Stimulated activated CD4-positive, alpha-beta T cell treated with anti-CD3 and anti-CD28 coated beads, Interleukin-4, amount 100 ng/mL, for 4 hours (primary cell): ENCODE measurements at places on chromosomes 12 and 14.

GRCh38 chr12:65055859-65056258 lies 65.2 kb downstream of the WIF1 start:
- no peak for DNase-seq

DNA sequence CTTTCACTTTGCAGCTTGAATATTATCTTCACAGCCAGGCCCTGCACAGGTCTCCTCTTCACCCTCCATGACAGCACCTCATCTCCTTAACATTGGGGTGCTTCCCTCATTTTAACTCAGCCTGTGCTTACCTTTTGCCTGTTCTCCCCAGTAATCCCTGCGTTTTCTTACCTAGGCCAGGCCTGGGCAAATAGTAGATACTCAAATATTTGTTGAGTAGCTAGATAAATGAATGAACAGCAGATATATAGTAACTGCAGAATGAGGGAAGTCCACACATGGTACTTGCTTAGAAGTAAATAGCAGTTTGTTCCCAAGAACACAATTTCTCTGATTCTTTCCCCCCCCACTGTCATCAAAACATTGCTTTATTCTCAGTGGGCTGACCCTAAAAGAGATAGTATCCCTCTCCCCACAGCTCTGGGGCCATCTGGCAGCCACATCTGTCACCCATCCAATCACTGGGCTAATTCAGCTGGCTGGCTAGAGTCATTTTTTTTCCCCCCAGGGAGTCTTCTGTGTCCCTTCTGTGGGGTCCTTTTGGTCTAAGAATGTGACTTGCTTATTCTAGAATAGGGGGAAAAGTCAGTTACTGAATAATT lies 43.2 kb downstream of the APPL2 start:
- no peak for DNase-seq

DNA sequence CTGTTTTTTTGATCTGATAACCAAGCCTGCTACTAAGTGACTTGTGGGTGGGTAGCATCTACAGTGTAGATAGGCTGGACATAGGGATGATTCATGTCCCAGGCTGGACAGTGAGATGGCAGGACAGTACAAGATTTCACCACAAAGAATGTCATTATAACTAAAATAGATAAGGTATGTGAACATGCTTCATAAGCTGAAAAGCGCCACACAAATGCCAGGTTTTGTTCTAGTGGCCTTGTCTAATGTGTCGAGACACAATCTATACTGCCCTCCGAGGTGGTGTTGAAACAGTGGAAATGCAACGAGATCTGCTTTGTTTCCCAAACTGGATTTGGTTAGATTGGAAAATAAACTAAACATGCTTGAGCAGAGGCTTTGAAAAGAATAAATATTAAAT lies 4.4 kb downstream of the LGALS3 start:
- DNase-seq, result no peak

DNA sequence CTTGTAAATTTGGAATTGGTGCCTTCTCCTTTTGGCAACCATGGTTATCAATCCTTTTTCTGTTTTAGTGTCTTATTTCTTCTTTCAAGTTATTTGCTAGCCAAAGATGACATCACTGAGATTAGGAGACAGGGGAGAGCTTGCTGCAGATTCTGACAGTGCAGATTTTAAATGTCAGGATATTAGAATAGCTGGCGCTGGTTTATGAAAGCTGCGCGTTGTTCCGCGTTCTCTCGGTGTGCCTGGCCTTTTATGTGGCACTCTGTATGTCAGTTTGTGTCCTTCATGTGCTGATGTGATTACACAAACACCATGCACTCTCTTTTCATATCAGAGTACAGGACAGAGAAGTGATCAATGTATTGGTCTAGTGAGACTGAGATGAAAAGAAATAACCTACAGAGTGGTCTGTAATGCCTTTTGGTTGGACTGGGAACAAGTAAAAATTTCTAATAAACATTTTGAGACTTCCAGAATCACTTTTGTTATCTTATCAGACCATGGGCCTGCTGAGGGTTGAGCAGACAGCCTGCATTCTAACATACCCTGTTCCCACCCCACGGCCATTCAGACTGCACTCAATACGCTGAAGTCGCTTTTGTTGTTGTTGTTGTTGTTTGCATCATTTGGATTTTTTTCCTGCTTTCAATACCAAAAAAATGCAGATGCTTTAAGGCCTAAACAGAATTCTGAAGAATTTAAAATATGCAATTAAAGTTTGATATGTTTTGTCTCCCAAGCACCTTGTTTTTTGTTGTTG lies 49.7 kb upstream of the TRAF3 start:
- no peak for DNase-seq

DNA sequence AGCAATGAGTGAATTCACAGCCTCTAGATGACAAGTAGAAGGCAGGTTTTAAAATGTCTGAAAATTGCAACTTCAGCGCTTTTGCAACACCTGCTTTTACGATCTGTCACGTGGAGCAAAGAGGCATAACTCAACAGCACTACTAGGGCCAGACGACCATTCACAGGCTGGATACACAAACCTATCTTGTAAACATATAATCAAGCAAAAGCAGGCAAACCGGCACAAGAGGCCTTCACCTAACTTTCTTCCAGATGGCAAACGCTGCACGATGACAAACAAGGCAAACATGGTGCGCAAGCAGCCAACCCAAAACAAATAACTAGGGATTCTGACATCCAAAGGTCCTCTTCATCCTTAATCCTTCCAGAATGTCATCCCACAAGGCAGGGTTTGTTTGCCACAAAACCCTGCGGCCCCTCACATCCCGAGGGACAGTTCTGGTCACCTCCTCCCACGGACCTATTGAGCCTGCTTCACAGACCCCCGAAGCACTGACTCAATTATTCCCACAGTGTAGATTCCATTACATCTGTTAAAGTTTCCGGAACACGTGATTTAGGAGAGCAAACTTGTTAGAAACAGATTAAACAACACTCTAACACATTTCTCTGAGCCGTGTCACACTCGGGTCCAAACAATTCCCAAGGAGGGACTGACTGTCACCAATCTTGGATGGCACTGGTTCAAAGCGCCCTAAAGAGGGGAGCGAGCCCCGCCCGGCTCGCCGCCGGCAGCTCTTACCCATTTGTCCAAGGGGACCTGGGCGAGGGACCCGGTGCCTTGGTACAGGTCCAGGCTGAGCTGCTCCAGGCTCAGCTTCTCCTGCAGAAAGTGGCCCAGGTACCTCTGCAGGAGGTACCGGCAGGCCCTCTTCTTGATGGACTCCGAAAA lies 823 bp downstream of the ATG2B start:
- DNase-seq, result peak; percentile 49

GRCh38 chr14:94827711-94828447 lies 58.0 kb upstream of the GSC start:
- no peak for DNase-seq

- no peak for DNase-seq
These were observed 40.1 kb downstream of the PDZRN4 start for GRCh38 chr12:41228066-41228820.

DNA sequence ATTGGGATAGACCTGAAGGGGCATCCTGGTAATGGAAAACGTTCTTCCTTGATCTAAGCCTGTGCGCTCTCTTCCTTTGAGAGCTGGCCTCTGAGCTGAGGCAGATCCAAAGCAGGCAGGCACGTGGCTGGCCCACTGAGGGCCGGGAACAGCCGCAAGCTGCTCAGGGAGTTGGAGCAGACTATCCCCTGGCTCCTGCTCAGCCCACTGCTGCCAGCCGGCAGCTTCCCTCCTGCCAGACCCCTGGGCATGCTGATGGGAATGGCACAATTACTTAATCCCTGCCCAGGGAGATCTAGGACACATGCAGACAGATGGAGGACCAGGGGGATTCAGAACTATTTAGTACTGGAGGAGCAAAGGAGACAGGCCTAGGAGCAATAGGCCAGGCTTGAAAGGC lies 14.4 kb downstream of the NEUROD4 start:
- DNase-seq, result no peak

DNA sequence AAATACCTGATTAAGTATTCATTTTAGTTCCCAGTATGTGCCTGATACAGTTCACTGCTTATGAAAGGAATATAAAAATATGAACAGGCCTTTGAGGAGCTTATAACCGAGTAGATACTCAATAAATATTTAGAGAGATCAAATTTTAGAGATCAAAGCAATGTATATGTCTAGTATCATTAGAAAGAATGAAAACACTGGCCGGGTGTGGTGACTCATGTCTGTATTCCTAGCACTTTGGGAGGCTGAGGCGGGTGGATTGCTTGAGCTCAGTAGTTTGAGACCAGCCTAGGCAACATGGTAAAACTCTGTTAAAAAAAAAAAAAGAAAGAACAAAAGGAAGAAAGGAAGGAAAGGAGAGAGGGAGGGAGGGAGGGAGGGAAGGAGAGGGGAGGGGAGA lies 113.2 kb upstream of the EEA1 start:
- DNase-seq, result no peak

DNA sequence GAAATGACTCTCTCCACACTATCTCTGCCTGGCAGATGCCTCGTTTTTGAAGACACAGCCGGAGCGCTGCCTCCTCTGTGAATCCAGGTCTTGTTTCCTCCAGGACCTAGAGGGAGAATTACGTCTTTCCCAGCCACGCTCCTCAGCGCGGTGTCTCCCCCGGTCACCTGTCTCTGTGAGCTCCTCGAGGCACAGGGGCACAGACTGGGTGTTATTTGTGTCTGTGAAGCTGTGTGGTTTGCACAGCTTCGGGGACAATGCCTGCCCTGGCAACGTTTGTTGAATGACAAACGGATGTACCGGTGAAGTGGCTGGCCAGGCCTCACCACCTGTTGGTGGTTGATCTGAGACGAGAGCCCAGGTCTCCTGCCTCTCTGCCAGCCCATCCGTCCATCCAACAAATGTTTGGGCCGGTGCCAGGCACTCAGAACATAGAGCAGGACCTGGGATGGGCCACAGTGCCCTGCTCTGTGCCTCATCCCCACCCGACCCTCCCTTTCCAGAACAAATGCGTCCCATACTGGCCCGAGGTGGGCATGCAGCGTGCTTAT lies 6.1 kb downstream of the PTPN6 start:
- DNase-seq, result no peak

GRCh38 chr12:44464180-44464579 lies 411.9 kb downstream of the NELL2 start:
- DNase-seq, result no peak

- no peak for DNase-seq
These were observed 464.6 kb downstream of the PCNX1 start for GRCh38 chr14:71371711-71372396.

DNA sequence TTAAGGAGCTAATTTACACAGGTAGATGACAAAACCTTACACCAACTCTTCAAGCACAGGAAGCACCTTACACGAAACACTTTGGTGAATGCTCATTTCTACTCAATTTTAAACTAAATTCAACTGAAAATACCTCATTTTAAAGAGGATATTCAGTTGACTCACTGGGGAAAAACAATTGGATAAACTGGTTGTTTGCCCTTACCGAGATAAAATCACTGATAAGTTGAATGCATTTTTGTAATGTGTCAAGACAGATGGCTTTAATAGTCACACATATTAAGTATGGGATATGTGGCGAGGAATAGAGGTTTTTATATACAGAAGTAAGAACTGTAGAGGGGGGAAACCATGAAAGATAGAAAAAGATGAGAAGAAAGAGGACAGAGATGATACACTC lies 105.4 kb downstream of the HMGA2 start:
- no peak for DNase-seq

- peak; percentile 43 for DNase-seq
These were observed 42.2 kb upstream of the MANSC4 start for GRCh38 chr12:27822076-27822712.

DNA sequence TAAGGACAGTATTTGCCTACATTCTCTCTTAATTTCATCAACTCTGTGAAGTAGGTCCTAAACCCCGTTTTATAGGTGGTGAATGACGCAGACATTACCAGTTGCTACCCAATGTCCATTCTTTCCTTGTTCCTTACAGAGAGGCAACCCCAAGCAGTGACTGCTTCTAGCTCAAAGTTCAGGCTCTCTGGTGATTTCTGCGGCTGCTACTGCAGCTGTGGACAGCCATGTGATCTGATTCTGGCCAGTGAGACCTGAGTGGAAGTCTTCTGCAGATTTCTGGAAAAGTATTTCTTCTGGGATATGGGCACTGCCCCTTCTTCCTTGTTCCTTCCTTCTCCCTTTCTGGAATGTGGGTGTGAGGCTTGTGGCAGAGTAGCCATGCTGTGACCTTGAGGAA lies 82.9 kb downstream of the ARF6 start:
- DNase-seq, result no peak

DNA sequence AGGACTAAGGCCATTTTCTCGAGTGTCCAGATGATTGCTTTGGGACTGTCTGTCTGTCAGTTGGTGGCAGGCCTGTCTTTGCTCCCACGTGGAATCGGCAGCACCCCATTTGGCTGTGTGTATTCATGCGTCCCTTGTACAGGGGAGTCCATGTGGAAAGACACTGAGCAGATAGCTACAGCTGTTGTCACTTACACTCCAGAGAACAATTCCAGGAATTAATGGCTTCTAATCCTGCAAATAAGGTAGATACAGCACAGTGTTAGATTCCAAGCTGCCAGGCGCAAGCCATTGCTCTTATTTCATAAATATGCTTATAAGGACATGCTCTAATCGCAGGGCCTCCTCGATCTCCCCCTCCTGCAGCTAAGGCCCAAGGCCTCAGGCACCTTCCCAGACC lies 208.8 kb downstream of the VRK1 start:
- no peak for DNase-seq

DNA sequence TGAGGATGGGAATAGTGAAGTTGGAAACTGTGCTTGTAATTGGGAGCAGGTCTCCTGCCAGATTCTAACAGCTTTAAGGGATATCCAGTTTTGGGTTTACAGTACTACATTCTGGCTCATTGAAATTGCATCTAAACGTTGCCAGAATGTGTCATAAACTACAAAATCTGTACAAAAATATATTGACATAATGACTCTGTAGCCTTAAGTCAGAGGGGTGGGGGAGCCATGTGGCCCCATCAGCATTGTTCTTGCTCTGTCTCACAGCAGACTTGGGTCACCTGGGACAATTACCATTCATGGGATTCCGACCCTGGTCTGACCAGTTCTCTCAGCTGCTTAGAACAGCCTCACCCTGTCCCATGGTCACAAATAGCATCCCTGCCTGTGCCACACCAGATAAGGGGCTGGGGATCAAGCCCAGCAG lies 43.3 kb upstream of the MED13L start:
- DNase-seq, result no peak

GRCh38 chr14:47846008-47846407 lies 170.6 kb upstream of the MDGA2 start:
- DNase-seq, result no peak

DNA sequence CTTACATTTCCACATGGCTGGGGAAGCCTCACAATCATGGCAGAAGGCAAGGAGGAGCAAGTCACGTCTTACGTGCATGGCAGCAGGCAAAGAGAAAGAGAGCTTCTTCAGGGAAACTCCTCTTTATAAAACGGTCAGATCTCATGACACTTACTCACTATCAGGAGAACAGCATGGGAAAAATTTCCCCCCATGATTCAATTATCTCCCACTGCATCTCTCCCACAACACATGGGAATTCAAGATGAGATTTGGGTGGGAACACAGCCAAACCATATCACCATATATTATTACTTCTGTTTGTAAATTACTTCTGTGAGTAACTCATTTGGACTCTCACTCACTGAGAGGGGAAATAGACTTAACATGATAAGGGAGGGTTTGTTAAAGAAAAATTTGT lies 1496.8 kb upstream of the TMEM132C start:
- no peak for DNase-seq

GRCh38 chr12:77025782-77026314 lies 39.5 kb downstream of the E2F7 start:
- no peak for DNase-seq

GRCh38 chr14:100030452-100031153 lies 34.6 kb upstream of the EVL start:
- DNase-seq, result no peak
